ENCODE measurements at places on chromosomes 12 and 14. TPM values are rescaled to one million over a fixed set of nuclear protein-coding genes. Genes with fewer than 3 reads are reported as not detected.

The RAPGEF3 gene
- 1.4 TPM for total RNA-seq

The TAS2R7 gene
- total RNA-seq: not detected

The TBX3 gene
- total RNA-seq: not detected

- peak; percentile 79 for ATAC-seq
Observed at GRCh38 chr12:118312578-118312977, 60.1 kb downstream of the TAOK3 start.

GRCh38 chr14:101084436-101084826 is 180.9 kb upstream of the RTL1 start:
- ATAC-seq: no peak

- ATAC-seq: no peak
Observed at GRCh38 chr12:52125476-52125900, 46.0 kb downstream of the SMIM41 start.

GRCh38 chr12:14773685-14774073 is 29.6 kb downstream of the WBP11 start:
- peak; percentile 9 for ATAC-seq

DNA sequence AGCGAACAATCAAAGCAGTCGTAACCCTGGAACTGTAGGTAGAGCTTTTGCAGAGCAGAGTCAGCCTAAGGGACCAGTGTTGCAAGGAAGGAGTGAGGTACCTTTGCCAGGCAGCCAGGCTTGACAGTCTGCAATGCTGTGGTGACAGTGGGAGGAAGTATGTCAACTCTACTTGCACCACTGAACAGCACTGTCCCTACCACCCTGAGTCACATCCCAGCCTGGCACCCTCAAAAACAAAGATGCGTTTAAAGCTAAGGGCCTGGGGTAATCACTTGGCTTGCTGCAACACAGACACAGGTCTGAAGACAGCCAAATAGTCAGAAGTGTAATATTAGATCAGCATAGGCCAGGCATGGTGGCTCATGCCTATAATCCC is 141.9 kb downstream of the DPF3 start:
- ATAC-seq: no peak

DNA sequence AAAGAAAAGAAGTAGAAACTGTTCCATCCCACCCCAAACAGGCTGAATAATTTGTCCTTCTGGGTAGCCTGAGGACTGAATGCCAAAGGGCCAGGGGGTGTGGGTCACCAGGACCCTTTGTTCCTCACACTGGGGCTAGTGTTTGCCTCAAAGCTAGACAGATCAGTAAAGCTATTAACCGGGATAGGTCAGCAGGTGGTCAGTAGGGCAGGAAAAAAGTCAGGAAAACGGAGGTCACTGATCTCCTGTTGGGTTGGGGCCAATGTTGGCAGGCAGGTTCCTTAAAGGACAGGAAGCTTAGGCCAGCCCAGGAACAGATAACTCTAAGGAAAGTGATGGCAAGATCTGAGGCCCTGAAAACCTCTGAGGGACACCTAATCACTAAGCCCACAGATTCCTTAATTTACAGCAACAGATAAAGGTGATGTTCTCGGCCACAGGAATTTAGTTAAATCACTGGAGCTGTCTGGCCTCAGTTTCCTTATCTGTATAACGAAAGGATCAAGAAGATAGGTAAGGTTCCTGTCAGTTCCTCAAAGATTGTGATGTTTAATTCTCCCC is 22.7 kb upstream of the TMPO start:
- ATAC-seq: no peak

DNA sequence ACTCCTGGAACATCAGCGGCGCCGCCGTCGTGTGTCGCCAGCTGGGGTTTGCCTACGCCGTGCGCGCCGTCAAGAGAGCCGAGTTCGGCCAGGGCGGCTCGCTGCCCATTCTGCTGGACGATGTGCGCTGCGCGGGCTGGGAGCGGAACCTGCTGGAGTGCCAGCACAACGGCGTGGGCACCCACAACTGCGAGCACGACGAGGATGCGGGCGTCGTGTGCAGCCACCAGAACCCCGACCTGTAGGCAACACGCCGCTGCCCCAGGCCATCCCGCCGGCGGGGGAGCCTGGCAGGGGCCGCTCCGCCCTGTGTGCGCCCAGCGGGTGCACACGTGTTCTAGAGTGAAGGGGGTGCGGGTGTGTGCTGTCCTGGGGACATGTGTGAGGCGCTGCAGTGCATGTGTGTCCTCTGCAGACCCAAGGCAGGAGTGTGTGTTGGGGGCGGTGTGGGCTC is 8.7 kb upstream of the CYP46A1 start:
- ATAC-seq: no peak

- no peak for ATAC-seq
Observed at GRCh38 chr12:92574051-92574783, 128.6 kb upstream of the PLEKHG7 start.

DNA sequence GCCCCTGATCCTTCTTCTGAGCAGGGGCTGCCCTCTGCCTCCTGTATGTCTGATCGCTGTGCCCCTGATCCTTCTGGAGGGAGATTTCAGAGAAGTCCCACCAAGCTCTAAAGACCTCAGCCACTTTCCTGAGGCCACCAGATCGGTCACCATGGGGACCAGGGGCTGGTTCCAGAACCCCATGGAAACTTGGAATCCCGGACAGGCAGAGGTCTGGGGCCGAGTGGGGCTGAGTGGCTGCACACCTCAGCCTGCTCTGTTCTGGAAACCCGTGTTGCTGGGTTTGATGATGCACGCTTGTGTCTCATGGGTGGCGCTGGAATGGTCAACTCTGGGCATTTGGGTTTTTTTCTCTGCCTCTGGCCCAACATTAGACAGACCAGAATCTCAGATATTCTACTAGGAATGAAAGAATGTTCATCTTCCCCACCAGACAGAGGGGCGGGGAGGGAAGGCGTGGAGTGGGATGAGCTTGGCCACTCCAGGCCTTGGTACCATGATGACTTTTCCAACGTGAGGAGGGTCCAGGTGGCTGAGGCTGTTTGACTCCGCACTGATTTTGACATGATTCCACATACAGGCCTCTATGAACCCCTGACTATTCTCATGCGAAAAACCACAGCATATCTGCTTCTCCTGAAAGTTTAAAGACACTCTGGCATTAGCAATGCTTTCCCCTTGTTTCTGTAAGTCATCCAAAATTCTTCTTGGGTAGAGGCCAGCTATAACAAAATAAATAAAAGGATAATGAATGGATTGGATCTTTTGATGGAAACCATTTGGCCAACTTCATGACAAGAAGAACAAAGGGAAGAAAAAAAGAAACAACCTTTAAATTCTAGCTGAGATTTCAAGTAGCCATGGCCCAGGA is 114.5 kb downstream of the ADGRD1 start:
- ATAC-seq: no peak

- no peak for ATAC-seq
Observed at GRCh38 chr14:41604721-41605531, 1.8 kb upstream of the LRFN5 start.

- ATAC-seq: no peak
Observed at GRCh38 chr12:57815177-57816000, 3.1 kb downstream of the AVIL start.

DNA sequence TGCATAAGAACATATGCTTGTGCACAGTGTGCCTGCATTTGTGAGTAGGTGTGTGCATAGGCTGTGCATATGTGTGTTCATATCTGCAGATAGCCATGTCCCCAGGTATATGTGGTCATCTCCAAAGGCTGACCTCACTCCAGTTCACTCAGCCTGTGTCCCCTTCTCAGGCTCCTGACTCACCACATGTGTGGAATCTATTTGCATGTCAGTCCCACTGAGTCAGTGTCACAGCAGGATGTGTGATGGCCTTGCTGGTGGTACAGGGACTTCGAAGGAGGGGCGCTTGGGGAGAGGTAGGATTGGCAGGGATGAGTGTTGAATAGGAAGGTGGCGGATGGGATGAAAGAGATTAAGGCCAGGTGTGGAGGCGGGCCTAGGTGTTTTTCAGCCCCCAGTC is 35.5 kb downstream of the KRT80 start:
- ATAC-seq: peak; percentile 15

- no peak for ATAC-seq
Observed at GRCh38 chr14:72332871-72333270, 400.6 kb downstream of the RGS6 start.

GRCh38 chr14:56569174-56569573 is 10.4 kb upstream of the TMEM260 start:
- ATAC-seq: peak; percentile 61

DNA sequence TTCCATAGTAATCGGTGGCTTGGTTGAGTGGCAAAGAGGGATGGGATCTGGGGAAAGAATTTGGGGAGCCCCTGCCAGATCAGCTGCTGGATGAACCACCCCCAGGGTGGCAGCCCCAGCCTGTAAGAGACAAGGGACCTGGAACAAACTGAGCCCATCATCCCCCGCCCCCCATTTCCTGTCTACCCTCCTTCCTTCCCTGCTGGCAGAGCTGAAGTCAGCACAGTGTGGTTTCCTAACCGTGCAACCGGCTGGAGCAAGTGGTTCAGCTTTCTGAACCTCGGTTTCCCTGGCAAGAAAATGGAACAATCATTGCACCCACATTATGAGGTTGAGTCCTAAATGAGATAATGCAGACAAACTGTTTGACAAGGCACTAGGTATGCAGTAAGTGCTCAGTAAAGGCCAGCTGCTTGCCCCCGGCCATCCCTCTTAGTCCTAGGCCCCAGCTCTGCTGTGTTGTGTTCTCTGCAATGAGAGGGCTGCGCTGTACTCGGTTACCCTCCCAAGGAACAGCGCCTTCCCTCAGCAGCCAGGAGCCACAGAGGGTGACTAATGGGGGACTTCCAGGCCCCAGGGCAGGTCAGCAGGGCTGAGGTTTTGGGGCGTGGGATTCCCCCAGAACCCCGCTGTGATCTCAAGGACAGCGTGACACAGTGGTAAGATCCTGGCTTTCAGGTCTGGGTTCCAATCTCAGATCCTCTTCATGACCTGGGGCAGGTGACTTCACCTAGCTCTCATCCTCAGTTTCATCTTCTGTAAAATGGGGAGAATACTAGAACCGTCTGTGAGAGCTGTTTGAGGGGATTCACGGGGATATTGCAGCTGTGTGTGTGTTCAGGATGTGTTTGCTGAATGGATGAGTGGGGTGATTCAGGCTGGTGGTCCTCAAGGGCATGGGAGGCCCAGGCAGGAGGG is 16.5 kb downstream of the SELPLG start:
- ATAC-seq: peak; percentile 92

- no peak for ATAC-seq
Observed at GRCh38 chr12:109288571-109288970, 20.5 kb downstream of the FOXN4 start.

GRCh38 chr12:2548081-2548480 is 246.7 kb upstream of the FKBP4 start:
- no peak for ATAC-seq

DNA sequence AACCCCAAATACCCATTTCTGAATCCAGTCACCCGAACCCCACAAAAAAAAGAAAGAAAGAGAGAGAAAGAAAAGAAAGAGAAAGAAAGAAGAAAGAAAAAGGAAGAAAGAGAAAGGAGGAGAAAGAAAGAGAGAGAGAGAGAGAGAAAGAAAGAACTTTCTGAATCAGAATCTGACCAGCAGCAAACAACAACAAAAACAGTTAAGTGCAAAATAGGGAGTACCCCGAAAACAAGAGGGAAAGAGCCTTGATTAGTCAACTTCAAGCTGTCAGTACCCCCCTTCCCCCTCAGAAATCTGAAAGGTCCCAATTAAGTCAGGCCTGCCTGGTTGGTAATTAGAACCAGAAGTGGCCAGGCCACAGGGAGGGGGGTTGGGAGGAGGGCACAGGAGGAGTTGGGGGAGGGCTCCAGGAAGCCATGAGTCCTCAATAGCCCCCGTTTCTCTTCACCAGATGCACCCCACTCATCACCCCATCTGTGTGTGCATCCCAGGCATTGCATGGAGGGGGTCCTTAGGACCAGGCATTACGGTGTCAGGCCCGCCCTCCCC is 9.8 kb downstream of the RARG start:
- ATAC-seq: no peak

DNA sequence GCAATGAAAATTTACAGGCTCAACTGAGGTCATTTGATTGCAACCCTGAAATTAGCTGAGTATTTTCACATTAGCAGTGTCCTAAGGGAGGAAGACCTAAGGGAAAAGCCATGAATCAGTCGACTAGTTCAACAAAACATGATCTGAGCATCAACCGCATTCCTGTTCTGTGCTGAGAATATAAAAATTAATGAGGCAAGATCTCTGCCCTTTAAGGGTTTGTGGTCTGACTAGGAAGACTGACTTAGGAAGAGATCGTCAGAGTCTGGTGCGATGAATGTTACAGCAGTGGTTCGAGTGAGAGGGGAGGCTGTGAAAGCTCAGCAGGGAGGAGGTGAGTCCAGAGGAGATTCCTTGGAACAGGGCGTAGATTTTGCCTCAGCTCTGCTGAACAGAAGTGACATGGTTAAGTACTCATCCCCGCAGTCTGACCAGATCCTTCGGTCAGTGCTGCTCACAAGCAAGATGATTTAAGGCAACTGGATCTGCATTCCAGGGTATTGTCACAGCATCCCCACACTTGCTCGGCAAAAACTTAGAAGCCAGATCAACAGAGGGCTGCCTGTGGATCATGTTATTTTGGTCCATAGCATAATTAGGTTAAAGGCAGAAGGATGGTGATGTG is 49.6 kb downstream of the BMAL2 start:
- ATAC-seq: no peak
